Type B pancreatic cell (in vitro differentiated cells): ENCODE measurements at places on chromosomes 7 and 10.

DNA sequence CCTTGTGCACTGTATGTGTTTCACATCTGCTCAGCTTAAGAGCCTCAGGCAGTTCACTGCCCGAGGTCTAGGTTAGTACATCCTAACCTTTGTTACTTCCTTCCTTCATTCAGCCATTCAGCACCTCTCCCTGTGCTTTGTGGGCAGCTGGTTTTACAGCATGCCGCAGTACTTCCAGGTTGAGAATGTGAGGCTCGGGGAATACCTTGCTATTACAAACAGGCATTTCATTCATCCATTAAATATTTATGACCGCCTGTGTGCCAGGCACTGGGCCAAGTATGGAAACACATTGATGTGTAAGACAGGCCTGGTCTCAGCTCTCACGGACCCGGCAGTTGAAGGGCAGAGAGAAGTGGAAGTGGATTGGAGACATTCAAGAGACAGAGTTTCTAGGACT, 82.4 kb downstream of the SHH start:
- H3K27ac ChIP-seq = peak overlapping the region; percentile 31
- no peak for DNase-seq
- H3K36me3 ChIP-seq = peaks cover 15% of the 10 kb centered on the region

DNA sequence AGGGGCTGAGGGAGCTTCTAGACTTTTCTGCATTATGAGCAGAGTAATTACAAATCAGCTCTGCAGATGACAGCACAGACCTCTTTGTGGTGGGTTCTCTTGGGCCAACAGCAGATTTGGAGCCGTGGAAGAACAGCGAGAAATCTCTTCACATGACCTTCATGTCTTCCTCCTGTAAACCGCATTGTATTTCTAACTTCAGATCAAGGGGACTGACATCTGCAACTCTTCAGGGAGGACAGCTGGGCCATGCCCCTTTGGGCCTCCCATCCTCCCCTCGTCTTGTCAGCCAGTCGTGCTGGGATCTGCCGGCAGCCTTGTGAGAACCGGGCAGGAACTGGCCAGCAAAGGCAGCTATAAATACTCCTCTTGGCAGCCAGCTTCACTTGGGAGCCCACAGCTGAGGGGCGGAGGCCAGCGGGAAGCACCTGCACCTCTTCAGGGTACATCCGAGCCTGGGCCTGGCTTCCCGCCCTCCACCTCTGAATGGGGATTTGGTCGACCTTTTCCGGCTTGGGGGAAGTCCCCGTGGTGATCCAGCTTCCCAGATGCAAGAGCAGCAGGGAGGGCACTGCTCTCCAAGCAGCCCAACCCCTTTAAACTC, 54.7 kb downstream of the STEAP1B start:
- no peaks in the 10 kb centered on the region for H3K36me3 ChIP-seq
- no peaks in the 10 kb centered on the region for H3K27me3 ChIP-seq
- no peak for DNase-seq
- peaks cover 33% of the 10 kb centered on the region for H3K4me1 ChIP-seq

- no peak overlapping the region for H3K27ac ChIP-seq
- H3K36me3 ChIP-seq = no peaks in the 10 kb centered on the region
- H3K4me3 ChIP-seq = no peak overlapping the region
Observed at GRCh38 chr10:1540144-1540543, 197.2 kb downstream of the ADARB2 start.

GRCh38 chr7:2843711-2844152, 376 bp downstream of the GNA12 start:
- H3K27me3 ChIP-seq = no peaks in the 10 kb centered on the region
- H3K36me3 ChIP-seq = peaks cover 26% of the 10 kb centered on the region
- H3K4me3 ChIP-seq = peak overlapping the region; percentile 86
- H3K27ac ChIP-seq = no peak overlapping the region
- no peak for DNase-seq

- H3K4me3 ChIP-seq = no peak overlapping the region
- peaks cover 10% of the 10 kb centered on the region for H3K27me3 ChIP-seq
- DNase-seq = no peak
Observed at GRCh38 chr10:43653746-43654145, 5.1 kb upstream of the ZNF32 start.

DNA sequence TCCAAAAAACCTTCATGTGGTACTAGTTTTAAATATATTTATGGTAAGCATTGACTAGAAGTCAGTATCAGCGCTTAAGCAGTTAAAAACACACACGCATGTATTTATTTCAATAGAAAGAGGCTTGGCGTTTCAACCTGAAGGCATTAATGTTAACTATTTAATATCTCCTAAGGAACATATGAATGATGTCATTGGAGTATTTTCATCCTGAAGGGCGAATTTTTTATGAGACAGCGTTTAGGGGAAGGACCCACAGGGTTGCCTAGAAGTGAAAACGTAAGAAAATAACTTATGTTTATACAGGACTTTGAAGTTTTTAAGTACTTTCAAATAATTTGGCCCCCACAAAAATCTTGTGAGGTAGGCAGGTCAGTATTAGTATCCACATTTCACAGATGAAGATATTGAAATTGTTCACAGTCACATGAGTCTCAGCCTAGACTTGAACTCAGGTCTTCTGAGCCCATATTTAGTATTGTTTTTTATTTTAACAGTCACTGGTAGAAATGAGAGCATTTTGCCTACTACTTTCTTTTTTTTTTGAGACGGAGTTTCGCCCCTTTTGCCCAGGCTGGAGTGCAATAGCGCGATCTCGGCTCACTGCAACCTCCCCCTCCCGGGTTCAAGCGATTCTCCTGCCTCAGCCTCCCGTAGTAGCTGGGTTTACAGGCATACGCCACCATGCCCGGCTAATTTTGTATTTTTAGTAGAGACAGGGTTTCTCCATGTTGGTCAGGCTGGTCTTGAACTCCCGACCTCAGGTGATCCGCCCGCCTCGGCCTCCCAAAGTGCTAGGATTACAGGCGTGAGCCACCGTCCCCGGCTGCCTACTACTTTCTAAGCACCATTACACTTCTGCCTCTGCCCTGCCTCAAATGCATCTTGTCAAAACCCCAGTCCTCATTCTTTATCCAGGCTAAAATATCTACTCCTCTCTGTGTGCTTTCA, 1.8 kb downstream of the SLK start:
- no peaks in the 10 kb centered on the region for H3K27me3 ChIP-seq
- H3K4me3 ChIP-seq = peak overlapping the region; percentile 98
- peaks cover 18% of the 10 kb centered on the region for H3K4me1 ChIP-seq

DNA sequence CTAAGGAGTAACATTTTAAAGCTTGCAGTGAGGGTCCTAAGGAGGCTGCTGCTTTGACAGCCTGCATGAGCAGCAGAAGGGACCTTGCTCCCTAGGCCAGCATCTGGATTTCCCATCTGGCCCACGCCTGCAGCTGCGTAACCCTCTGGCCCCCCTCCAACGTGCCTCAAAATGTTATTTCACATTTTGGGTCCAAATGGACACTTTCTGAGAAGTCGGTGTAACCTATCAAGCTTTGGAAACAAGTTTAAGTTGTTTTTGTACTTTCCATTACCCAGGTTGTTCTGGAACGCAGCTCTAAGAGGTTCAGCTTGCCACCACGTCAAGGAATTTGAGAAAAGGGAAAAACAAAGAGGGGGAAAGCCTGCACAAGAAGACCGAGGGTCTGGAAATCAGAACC, 338.3 kb downstream of the KCNMA1 start:
- peaks cover 5% of the 10 kb centered on the region for H3K27me3 ChIP-seq
- H3K4me1 ChIP-seq = peaks cover 6% of the 10 kb centered on the region
- H3K36me3 ChIP-seq = no peaks in the 10 kb centered on the region
- DNase-seq = no peak
- H3K4me3 ChIP-seq = no peak overlapping the region
